Tibial artery (tissue), 4 donors: ENCODE measurements at places on chromosomes 4 and X.

GRCh38 chrX:53288189-53288588 lies 6.8 kb upstream of the IQSEC2 start:
- peak; percentile 27 for DNase-seq

GRCh38 chr4:74433541-74434172 lies 11.3 kb upstream of the AREG start:
- DNase-seq = no peak

- DNase-seq = no peak
Measured at GRCh38 chrX:63744850-63745394, 40.1 kb downstream of the ARHGEF9 start.

DNA sequence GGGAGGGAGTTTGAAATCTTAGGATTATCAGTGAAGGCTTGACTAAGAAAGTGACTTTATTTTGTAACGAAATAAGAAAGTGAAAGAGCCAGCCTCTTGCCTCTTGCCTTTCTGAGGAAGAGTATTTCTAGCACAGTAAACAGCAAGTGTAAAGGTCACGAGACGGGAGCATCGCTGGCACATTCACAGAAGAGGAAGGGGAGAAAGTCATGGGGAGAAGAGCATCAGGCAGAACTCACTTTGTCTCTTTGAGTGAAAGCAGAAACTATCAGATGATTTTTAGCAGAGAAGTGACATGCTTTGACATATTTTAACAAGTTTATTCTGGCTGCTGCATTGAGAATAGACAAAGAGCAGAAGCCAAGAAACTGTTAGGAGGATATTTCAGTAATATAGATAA lies 313.8 kb downstream of the CAMK2D start:
- no peak for DNase-seq

- no peak for DNase-seq
Measured at GRCh38 chr4:33340168-33340567, 2620.0 kb downstream of the PCDH7 start.

DNA sequence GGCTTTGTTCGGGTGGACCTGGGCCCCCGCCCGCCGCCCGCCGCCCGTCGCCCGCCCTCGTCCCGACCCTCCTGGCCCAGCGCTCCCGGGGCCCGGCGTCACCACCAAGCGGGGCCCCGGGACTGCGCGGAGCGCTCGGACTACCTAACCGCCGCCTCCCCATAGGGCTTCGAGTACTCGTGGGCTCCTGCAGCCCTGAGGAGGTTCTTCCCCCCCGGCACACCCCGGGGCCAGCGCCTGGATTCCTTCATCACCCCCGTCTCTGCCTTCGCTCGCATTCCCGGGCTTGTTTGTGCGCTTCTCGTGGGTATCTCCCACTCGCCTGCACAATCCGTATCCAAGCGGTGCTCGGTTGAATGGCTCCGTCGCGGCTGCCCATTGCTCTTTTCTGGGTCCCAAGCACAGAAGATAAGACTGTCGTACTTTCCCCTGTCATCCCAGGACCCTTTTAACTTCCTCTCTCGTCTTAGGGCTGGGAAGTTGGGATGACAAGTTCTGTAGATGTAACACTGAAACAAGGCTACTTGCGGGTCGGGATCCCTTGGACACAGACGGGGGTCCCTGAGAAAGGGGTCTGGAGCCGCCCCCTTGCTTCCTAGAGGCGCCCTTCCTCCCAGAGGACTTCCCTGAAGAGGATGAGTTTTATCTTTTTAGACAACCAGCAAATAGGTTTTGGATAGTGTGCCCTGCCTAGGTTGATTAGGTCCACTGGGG lies 565 bp downstream of the MOB1B start:
- DNase-seq = no peak

GRCh38 chrX:108257556-108257955 lies 166.0 kb downstream of the ATG4A start:
- DNase-seq = no peak

GRCh38 chrX:18894156-18894555 lies 89.8 kb downstream of the PHKA2 start:
- DNase-seq = no peak

DNA sequence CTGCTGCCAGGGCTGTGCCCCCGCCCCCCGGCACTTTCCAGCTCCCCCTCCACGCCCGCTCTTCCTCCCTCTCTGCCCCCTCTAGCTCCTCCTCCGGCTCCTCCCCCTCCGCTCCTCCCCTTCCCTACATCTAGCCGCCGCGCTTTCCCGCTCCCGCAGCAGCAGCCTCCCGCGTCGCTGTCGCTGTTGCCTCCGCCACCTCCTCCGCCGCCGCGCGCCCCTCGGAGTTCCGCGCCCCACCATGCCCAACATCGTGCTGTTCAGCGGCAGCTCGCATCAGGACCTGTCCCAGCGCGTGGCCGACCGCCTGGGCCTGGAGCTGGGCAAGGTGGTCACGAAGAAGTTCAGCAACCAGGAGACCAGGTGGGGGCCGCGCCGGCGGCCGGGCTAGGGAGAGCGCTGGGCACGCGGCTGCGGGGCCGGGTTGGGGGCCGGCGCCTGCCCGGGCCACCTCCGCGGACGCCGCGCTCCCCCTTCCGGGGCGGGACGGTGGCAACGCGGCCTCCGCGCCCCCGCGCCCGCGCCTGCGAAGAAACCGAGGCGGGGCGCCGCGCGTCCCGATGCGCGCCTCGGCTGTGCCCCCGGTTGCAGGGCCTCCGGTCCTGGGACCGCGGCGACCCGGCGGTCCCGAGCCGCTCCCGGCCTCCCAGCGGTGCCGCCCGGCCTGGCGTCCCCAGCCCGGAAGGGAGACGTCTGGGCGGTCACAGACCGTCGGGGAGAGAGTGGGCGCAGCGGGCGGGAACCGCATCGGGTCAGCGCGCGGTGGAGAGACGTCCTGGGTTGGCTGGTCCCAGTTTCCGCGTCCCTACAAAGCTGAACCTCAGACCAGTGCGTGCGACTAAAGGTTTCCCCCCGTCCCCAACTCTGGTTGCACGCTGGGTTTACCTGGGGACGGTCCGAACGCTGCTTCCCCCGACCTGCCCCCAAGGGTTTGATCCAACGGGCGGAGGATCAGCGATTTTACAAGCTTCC lies at the start of gene PRPS2:
Gene PRPS2 (plus strand): TSS at position 156 of the 972 bp plus-strand sequence. CDS start 86 bp downstream, at position 242.
- DNase-seq = peak; percentile 43
